ENCODE measurements at places on chromosomes 3 and 15.
A peak's percentile ranks its signal among the peaks of the same experiment; 100 is the strongest.

- no peak for DNase-seq
Measured at GRCh38 chr3:154979331-154979730, 100.8 kb upstream of the MME start.

GRCh38 chr3:122942937-122943827 lies 84.4 kb downstream of the SEMA5B start:
- peak; percentile 11 for DNase-seq

DNA sequence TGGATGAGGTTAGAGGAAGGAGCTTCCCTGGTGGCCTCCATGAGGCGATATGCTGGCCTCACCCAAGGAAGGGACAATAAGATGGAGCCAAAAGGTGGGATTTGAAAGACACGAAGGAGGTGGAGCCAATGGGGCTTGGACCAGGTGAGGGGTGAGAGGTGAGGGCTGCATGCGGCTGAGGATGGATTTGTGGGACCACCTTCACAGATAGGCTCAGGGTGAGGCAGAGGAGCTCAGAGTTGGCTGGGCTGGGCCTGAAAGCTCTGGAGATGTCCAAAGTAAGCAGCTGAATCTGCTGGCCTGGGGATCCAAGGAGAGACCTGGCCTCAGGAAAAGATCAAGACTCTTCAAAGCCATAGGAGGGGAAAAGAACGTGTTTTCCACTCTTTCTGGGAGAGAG lies 49.8 kb downstream of the EXOG start:
- DNase-seq = no peak

GRCh38 chr3:174202116-174202515 lies 657.0 kb upstream of the NAALADL2 start:
- no peak for DNase-seq

GRCh38 chr3:182214416-182214815 lies 502.7 kb downstream of the SOX2 start:
- no peak for DNase-seq

GRCh38 chr3:144743225-144743668 lies 771.6 kb downstream of the DIPK2A start:
- DNase-seq = no peak
